GM23338 (cell line): ENCODE measurements at places on chromosomes 5 and 9. TPM values are rescaled to one million over a fixed set of nuclear protein-coding genes. Genes with fewer than 3 reads are reported as not detected.

The CDH10 gene
- total RNA-seq: not detected in 2 replicates

The PCDHB5 gene
- 37.7 and 49.7 TPM in 2 replicates for total RNA-seq

DNA sequence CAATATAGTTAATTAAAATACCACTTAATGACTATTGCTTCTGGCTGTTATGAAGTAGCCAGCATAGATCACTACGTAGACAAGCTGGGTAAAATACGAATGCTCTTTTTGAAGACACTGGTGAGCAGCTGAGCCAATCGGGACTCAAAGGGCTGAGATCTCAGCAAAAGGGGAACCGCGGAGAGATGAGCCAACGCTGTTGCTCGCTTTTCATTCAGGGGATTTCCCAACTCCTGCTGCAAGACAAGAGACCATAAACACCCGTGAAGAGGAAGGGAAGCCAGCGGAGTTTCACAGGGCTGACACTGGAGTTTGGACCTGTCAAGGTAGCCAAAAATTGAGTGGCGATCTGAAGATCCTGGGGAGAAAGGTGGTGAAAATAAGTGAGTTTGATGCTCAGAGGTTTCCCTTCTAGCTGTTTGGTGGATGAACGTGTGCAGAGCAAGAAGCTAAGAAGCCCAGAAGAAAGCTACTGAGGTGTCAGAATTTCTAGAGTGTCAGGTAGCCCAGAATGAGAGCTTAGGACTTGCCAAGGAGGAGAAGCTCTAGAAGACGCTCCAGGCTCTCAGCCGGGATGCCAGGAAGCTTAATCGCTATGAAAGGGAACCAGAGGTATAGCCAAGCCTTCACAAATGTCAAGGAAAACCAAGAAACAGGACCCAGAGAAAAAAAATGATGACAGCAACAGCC lies 79.6 kb upstream of the RNU6ATAC start:
- DNase-seq: no peak

GRCh38 chr5:8840237-8840636 lies 705.6 kb downstream of the SEMA5A start:
- DNase-seq: peak; percentile 80

- no peak for DNase-seq
These were observed 1829.9 kb downstream of the EFNA5 start for GRCh38 chr5:105840800-105841199.

DNA sequence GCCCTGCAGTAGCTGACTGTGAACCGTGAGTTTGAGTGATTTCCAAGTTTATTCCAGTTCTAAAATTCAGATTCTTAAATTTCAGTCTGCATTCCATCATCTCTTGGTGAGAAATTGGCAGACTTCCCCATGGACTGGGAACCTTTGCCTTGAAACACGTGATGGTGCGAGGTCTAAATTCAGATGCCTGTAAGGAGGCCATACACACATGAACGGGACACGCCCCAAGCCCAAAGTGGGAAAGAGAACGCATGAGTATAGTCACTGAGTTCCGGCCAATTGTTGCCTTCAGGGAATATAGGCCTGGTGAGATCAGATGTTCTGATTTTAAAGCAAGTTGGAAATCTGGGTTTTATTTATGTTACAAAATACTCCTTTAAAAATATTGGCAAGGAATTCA lies 1084.4 kb upstream of the WWC1 start:
- no peak for DNase-seq

- DNase-seq: no peak
These were observed 108.1 kb upstream of the FBXL7 start for GRCh38 chr5:15391704-15392397.

DNA sequence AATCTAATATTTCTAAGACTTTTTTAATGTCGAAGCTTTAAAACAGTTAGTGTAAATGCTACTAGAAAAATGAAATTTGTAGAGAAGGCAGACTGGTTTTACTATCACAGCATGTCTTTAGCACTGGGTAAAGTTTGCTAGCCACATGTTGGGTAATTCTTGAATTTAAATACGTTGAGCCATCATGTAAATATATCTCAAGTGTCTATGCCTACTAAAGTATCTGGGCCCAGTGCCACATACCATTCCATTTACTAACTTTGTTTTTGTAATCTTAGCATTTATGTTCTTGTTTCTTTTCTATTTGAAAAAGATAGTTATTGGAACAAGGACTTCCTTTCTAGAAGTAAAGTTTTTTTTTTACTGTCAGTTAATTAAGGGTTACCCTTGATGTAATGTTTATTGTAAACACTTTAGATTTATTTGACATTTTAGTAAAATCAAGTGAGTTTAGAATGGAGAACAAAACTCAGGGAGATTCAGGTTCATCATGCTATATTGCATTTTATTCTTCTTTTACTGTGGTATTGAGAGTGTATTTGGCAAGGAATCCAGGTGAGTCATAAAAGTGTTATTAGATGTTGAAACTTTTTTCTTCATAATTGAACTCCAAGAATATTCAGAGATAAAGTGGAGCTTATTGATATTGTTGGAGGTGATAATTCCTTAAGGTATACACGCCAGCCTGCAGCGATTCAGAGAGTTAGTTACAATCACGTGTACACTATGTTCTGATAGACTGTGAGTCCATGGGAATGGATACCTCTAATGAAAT lies 182.4 kb downstream of the CCDC171 start:
- DNase-seq: no peak

The ORM2 gene
- 0.76 TPM in 1 of 2 replicates, not detected in the other for total RNA-seq

The ZNF300 gene
- 22.3 and 25.9 TPM in 2 replicates for total RNA-seq

- peak; percentile 17 for DNase-seq
These were observed 236.5 kb upstream of the HAPLN1 start for GRCh38 chr5:83957188-83957587.

The AGTPBP1 gene
- total RNA-seq: 58.0 and 65.0 TPM in 2 replicates

- no peak for DNase-seq
These were observed 7.3 kb upstream of the ARL15 start for GRCh38 chr5:54317511-54318260.

- DNase-seq: no peak
These were observed 49.2 kb downstream of the EBF1 start for GRCh38 chr5:159050316-159051143.

- no peak for DNase-seq
These were observed 80.5 kb downstream of the IRX2 start for GRCh38 chr5:2670940-2671339.

The MEGF10 gene
- total RNA-seq: 28.3 and 45.1 TPM in 2 replicates

The BTNL8 gene
- 0.85 TPM in 1 of 2 replicates, not detected in the other for total RNA-seq

DNA sequence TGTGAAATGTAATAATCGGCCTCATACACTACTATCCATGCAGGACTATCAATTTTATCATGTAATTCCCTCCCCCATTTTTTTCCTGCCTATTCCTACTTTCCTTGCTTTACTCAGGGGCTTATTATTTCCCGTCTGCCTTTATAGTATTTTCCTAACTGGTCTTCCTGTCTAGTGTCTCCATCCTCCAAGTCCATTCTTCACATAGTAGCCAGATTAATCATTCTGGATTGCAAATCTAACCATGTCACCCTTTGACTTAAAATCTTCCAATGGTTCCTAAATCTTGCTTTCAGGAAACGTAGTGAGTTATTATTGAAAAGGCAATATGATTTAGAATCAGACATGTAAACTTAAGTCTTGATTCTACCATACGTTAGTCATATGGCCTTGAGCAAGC lies 307.4 kb upstream of the HAPLN1 start:
- no peak for DNase-seq

DNA sequence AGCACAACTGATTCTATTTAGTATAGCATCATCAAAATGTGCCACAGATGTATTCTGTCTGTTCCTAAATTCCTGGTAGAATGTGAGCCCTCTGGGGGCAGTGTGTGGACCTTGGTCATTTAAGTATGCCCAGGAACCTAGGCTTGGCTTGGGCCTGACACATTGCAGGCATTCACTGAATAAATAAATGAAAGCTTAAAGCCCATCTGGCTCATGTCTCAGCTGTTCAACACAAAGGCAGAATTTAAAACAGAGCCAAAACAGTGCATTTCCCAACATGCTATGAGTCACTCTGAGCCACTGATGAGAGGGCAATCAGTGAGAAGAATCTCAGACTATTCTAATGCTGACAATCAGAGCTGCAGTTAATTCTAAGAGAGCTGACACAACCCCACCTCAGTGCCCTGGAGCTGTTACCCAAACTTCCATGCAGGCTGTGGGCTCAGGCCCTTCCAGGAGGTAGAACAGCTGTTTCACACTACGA lies 8.1 kb downstream of the FAM193B start:
- no peak for DNase-seq

The GTF2H2C gene
- total RNA-seq: 61.6 and 67.7 TPM in 2 replicates

GRCh38 chr5:132746954-132747615 lies at the start of gene CCNI2:
Gene CCNI2 (plus strand): TSS chr5:132747426. CDS start chr5:132747496, 70 bp downstream.
- peak; percentile 91 for DNase-seq

The LCN9 gene
- total RNA-seq: not detected in 2 replicates

DNA sequence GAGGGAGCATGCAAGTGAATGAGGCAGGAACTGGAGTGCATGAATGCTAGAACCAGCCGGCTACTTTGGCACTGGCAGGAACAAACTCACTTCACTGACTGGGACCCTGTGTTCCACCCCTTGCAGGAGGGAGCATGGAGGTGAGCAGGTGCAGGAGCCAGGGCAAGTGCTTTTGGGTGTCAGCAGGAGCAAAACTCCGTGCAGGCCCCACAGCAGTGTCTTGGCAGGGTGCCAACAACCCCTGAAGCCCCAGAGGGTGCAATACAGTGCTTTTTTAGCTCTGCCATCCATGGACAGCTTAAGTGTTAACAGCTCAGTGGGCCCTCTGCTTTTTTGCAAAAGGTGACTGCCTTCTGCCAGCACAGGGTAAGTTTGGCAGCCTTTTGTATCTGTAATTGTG lies 245.8 kb upstream of the PCSK5 start:
- DNase-seq: no peak

- DNase-seq: no peak
These were observed 23.6 kb downstream of the TERT start for GRCh38 chr5:1270933-1271914.

- DNase-seq: no peak
These were observed 50.9 kb upstream of the PHYKPL start for GRCh38 chr5:178283520-178283919.

GRCh38 chr5:57190593-57190992 lies 16.7 kb downstream of the GPBP1 start:
- no peak for DNase-seq

The FAM169A gene
- 78.7 and 97.7 TPM in 2 replicates for total RNA-seq

The PCDHA5 gene
- total RNA-seq: 1.4 and 3.1 TPM in 2 replicates
